Right kidney (tissue), 9 donors: ENCODE measurements at places on chromosomes 3 and 15.
A peak's percentile ranks its signal among the peaks of the same experiment; 100 is the strongest.

DNA sequence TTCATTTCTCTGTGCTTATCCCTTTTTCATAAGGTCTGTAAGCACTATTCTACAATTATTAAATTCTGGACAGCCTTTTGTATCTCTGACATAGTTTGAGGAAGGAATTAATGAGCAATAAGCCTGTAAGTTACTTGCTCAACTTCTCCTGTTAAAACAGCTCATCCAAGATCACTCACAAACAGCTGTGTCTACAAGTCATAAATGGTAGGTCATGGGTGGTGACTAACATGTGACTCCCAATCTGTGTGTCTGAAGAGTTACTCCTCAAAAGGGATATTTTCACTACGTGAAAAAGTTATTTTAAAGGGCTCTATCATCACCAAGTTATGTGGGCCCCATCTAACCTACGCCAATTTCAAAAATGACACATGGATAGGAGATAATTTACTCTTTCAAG lies 145.2 kb upstream of the CBLB start:
- DNase-seq: no peak

- no peak for DNase-seq
Measured at GRCh38 chr3:194857469-194858113, 171.9 kb downstream of the FAM43A start.

GRCh38 chr3:197828-198491 lies 1.4 kb downstream of the CHL1 start:
- DNase-seq: peak; percentile 13

GRCh38 chr3:32113981-32114545 lies 7.6 kb downstream of the GPD1L start:
- no peak for DNase-seq

DNA sequence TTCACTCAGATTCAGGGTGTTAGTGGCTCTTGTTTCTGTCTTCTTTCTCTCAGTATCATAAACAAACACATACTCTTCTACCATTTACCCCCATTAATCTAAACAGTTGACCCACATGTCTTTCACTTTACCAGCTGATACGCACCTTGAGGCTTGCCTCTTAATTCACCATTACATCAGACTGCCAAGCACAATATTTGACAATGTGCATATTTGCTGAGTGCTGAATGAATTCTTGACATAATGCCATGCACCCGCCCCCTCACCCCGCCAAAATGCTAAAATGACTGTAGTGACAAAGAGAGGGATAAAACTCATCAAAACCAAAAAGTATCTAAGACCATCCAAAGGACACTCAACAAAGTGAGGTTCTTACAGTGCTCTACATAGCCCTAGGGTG lies 57.4 kb downstream of the NGLY1 start:
- no peak for DNase-seq

- no peak for DNase-seq
Measured at GRCh38 chr3:176562331-176562730, 635.0 kb downstream of the TBL1XR1 start.

DNA sequence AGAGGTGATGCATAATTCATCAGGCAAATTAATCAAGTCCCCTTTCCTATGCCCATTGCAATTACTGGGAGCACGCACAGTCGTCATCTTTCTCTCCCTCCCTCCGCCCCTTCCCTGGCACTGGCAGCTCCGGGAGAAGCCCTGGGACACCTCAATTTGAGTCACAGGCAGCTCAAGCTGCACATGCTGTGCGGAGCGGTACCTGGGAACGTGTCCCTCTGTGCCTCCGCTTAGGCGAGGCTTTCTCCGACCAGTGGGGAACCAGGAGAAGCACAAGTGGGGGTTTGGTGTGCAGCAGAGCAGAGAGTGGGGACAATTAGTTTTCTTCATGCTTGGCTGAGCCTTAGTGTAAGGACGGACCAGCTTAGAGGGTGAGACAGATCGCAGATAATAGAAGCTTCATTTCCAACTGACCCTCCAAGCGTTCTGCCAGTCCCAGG lies 88.3 kb downstream of the SOX14 start:
- no peak for DNase-seq

DNA sequence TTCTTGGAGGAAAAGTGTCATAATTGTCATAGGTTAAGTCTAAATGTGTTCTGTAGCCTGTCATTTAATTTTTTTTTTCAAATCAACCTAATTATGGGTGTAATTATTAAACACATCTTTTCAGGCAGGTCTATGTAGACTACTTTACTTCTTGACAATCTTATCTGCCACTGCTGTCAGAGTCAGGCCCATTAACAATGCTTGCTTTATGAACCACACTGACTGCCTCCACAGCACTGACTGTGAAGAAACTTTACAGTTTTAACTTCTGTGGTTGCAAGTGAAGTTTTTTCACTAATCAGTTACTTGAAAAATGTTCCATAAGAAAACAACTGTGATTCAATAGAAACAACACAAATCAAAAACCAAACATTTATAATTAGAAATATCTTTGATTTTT lies 407.8 kb downstream of the PLCL2 start:
- DNase-seq: no peak

DNA sequence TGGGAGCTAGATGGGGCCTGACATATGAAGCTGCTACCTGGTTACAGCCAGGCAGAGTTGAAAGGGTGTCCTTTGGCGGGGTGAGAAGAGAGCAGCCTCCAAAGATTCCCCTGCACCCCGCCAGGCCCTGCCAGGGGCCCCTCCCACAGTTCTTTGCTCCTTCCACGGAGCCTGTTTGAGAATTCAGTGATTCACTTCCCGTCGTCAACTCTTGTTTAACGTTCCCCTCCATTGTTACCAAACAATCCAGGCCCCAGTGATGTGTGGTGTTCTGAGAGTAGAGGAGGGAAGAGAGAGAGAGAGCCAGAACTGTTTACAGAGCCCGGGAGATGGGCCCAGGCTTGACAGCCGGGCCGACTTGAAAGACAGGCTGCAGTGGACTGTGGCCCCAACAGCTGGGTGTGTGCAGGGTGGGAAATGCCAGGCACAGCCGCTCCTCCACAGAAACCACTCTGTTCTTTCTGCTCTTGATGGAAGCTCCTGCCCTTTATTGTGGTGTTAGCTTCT lies 81.5 kb downstream of the SMAD3 start:
- DNase-seq: peak; percentile 31

DNA sequence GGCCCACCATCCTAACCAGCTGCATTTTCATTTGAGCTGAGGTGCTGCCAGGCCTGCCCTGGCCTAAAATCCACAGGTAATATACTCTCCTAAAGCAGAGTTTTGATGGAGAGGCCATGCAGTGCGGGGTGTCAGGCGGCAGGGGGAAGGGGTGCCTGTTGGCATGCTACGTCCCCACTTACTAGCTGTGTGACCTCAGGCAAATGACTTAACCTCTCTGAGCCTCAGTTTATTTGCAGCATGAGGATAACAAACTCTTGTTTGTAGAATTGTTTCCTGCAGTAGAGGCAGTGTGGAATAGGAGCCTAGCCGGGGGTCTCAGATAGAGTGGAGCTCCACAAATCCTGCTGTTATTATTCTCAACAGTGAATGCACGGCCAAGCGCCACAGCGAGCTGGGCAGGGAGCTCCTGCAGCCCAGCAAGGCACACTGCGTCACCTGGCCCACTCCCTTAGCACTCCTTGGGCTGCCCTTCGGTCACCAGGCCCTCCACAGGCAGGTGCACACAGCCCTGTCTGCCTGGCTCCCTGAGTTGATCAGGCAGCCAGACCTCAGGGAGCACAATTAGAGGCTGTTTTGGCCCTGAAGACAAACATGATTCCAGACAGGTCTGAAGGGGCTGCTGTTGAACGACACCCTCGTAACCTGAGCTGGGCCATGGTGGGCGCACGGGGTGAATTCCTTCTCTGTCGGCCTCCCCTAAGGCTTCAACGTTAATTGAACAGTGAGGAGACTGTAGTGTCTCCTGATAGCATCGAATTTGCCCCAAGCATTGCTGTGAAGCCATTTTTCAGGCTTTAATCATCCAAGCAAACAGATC lies 248.8 kb upstream of the LYSMD4 start:
- no peak for DNase-seq

DNA sequence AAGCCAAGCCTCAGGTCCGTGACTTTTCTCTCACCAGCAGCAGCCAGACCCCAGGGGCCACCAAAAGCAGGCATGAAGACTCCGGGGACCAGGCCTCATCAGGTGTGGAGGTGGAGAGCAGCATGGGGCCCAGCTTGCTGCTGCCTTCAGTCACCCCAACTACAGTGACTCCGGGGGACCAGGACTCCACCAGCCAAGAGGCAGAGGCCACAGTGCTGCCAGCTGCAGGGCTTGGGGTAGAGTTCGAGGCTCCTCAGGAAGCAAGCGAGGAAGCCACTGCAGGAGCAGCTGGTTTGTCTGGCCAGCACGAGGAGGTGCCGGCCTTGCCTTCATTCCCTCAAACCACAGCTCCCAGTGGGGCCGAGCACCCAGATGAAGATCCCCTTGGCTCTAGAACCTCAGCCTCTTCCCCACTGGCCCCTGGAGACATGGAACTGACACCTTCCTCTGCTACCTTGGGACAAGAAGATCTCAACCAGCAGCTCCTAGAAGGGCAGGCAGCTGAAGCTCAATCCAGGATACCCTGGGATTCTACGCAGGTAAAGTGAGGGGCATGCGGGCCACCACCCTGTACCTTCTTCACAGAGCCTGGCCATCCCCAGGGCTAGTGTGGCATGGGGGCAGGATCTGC lies 12.0 kb upstream of the ABTB1 start:
- no peak for DNase-seq

- DNase-seq: no peak
Measured at GRCh38 chr3:35849963-35850362, 210.6 kb downstream of the ARPP21 start.

- no peak for DNase-seq
Measured at GRCh38 chr3:4864503-4864902, 114.7 kb upstream of the BHLHE40 start.

DNA sequence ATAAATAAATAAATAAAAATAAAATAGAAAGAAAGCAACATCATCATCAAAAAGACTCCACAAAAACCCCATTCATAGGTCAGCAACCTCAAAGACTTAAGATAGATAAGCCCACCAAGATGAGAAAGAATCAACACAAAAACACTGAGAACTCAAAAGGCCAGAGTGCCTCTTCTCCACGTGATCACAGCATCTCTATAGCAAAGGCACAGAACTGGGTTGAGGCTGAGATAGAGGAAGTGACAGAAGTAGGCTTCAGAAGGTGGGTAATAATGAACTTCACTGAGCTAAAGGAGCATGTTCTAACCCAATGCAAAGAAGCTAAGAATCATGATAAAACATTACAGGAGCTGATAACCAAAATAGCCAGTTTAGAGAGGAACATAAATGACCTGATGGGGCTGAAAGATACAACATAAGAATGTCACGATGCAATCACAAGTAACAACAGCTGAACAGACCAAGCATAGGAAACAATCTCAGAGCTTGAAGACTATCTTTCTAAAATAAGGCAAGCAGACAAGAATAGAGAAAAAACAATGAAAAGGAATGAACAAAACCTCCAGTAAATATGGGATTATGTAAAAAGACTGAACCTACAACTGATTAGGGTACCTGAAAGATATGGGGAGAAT lies 26.4 kb downstream of the GNB5 start:
- DNase-seq: no peak

GRCh38 chr3:12040902-12041301 lies 36.7 kb downstream of the SYN2 start:
- DNase-seq: no peak

DNA sequence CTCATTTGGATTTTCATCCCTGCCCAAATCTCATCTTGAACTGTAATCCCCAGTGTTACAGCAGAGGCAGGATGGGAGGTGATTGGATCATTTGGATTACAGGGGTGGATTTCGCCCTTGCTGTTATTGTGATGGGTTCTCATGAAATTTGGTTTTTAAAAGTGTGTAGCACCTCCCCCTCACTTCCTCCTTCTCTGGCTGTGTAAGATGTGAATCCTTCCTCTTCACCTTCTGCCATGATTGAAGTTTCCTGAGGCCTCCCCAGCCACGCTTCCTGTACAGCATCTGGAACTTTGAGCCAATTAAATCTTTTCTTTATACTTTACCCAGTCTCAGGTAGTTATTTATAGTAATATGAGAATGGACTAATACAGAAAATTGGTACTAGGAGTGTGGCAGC lies 316.8 kb downstream of the PLCL2 start:
- DNase-seq: no peak

GRCh38 chr15:60901647-60902046 lies 327.5 kb downstream of the RORA start:
- DNase-seq: no peak

DNA sequence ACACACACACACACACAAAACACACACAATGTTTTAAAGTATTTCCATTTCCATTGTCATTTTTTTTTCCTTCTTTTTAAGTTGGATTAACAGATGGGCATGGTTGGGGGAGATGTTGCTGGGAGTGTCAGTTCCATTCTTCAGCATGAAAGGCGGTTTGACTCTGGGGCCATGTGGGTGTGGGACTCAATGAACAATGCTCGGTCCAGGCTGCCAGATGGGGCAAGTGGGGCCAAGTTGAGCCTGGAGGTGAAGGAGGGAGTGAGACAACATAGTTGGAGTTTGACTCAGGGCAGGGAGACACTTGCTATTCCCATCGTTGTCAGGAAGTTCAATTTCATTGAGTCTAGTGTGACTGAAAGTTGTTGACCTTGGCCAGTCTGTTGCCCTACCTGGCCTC lies 125.3 kb downstream of the TLE3 start:
- no peak for DNase-seq

DNA sequence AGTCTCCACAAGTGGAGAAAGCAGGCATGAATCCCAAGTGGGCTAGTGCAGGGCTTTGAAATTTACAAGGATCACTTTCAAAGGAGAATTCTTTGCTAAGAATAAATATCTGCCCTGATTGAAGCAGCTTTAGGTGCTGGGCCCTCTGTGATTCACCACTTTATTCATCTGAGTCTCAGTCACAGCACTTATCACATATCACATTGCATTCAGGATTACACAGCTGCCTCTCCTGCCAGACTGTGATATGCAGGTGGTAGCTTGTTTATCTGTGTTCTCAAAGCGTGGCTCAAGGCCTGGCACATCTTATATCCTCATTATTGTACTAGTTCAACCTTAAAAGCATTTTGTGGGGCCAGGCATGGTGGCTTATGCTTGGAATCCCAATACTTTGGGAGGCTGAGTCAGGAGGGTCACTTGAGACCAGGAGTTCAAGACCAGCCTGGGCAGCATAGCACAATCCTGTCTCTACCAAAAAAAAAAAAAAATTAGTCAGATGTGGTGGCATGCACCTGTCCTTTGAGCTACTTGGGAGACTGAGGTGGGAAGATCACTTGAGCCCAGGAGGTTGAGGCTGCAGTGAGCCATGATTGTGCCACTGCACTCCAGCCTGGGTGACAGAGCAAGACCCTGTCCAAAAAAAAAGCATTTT lies 156.9 kb upstream of the EIF1B start:
- no peak for DNase-seq

GRCh38 chr3:111923095-111923771 lies 55.6 kb upstream of the ABHD10 start:
- DNase-seq: no peak

DNA sequence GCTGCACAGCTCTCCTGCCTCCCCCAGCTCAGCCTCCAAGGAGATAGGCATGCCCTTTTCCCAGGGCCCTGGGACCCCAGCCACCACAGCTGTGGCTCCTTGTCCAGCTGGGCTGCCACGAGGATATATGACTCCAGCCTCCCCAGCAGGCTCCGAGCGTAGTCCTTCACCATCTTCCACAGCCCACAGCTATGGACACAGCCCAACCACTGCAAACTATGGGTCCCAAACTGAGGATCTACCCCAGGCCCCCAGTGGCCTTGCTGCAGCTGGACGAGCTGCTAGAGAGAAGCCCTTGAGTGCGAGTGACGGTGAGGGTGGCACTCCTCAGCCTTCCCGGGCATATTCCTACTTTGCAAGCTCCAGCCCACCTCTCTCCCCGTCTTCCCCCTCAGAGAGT lies 20.5 kb upstream of the APEH start:
- no peak for DNase-seq
